ENCODE measurements at places on chromosomes 3 and 15.

DNA sequence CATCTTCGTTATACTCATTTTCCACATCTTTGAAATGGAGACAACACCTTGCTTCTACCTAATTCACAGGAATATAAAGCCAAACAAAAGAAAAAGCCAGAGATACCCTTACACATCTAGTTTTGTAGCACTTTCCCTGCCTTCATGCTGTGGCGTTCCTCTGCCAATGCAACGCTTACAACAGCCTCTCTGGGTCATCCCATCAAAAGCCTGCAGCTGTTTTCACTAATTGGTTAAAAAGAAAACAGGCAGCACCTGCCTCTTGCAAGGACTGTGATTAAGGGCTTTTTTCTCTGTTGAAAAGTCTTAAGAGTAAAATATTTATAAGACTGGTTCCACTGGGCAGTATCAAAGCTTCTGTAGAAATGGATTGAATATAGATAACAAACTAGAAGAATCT is 120.3 kb downstream of the FMN1 start:
- DNase-seq, result no peak

DNA sequence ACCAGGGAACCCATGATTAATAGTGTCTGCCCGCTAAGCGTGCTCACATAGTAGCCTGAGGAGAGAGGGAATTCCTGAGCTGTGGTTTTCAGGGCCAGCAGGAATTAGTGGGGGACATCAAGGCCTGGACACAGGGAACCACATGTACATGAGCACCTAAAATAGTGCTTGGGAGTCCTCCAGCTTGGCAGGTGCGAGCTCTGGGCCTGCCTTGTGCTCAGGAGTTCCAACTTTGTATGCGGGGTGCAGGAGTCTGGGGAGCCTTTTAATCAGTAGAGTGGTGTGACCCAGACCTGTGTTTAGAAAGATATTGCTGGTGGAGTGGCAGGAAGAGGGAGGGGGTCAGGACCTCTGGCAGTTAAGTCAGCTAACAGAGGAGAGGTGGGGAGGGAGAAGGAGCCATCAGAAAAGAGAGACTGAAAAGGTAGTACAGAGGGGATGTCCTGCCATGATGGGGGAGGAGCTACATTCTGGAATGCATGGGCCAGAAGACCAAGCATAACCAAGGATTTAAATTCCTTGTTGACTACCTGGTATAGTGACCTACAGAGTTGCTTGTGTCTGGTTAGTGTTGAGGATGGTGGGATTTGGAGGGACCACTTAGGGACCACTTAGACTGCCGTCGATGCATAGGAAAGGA is 1.9 kb downstream of the DAG1 start:
- DNase-seq, result no peak

- DNase-seq, result no peak
Measured at GRCh38 chr3:149414557-149415231, 37.2 kb upstream of the TM4SF1 start.

DNA sequence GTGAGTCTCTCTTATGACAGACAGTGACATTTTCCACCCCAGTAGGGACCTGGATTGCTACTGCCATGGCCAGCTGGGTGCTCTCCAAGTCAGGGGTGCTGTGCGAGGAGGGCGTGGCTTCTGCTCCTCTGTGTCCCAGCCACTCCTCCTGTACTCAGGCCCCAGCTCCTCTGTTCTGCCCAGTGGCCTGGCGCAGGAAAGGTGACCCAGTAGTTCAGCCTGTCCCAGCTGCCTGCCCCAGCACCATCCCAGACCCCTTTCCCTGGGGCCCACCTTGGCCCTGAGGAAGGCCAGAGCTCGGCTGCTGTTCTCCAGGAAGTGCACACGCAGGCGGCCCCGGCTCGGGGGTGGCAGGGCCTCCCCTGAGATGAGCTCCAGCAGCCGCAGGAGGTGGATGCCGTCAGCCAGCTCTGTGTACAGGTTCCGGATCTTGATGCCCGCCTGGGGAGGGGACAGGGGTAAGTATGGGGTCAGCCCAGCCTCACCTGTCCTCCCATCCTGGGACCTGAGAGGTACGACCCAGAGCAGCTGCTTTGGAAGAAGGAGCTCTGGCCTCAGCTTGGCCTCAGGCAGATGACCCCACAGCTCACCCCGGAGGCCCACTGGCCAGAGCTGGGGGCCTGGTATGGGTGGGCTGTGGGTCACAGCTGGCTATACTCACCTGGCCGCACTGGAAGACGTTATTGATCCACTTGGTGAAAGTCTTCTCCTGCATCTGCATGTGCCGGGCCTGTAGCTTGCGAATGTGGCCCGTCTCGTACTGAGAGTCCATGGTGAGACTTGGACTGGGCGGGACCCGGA is 1.0 kb downstream of the SPTBN5 start:
- DNase-seq, result no peak

- no peak for DNase-seq
Measured at GRCh38 chr15:59060348-59060747, 44.6 kb upstream of the CCNB2 start.

DNA sequence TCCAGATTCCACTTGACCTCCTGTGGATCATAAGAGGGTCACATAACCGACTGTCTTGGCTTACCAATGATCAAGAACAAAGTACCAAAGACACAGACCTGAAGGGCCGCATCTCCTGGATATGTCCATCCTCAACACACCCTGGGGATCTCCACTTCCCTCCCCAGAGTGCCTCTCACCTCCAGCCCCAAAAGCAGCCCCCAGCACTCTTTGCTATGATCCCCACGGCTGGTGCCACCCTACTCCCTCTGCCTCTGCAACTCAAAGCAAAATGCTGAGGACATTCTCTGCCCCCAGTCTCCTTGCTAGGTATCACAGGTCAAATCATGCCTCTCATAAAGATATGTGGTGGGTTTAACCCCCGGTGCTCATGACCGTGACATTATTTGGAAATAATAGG is 32.7 kb downstream of the SLCO2A1 start:
- DNase-seq, result no peak

- no peak for DNase-seq
Measured at GRCh38 chr3:27108322-27108721, 260.9 kb downstream of the NEK10 start.

- no peak for DNase-seq
Measured at GRCh38 chr3:130960139-130960795, 66.4 kb downstream of the ASTE1 start.

DNA sequence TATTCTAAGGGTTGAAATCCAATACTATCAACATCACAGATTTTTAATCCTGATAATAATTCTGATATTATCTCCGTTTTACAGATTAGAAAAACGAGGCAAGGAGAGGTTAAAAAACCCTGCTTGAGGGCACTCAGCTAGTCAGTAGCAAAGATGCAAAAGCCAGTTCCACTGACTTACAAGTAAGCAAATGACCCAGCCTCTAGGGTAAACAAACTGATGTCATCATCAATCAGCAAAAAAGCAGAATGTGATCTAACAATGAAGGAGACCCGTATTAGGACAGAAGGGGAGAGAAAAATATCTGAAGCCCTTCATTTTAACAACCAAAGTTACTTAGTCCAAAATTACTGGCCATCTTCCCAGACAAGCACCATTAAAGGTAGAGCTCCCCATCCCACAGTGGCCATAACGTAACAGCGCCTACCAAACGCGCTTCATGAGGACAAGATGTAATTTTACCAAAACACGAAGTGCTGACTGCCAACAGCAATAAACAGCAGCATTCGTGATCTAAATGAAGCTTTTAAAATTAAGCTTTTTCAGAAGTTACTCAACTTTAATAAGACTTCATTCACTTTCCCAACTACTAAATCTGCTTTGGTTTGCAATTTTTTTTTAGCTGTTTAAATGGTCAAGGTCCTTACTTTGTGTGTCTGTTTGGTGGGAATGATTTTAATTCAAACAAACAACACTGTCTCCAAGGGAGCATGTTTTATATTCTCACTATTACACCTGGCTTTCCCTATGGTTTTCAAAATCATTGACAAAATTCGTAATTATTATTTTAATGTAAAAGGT is 176.6 kb downstream of the OSBPL10 start:
- DNase-seq, result no peak

DNA sequence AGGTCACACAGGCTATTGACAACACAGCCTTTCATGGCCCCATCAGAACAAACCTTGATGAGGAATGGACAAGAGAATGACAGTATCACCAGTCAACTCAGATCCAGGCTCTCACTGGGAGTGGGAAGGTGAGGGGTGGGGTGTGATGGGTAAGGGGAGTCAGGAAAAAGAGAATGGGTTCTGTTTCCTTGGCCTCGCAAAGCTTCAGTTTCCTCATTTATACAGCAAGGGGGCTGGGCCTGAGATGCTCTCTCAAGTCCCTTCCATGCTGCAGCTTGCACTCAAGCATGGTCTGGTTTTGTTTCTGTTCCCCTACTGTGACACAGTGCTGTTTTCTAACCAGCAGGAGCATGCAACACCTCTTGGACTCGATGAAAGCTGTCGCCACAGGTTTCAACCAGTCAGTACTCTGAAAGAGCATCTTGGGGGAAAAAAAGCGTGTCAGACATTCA is 65.7 kb upstream of the IL12A start:
- DNase-seq, result no peak

- no peak for DNase-seq
Measured at GRCh38 chr3:132222868-132223538, 94.2 kb upstream of the ACP3 start.

DNA sequence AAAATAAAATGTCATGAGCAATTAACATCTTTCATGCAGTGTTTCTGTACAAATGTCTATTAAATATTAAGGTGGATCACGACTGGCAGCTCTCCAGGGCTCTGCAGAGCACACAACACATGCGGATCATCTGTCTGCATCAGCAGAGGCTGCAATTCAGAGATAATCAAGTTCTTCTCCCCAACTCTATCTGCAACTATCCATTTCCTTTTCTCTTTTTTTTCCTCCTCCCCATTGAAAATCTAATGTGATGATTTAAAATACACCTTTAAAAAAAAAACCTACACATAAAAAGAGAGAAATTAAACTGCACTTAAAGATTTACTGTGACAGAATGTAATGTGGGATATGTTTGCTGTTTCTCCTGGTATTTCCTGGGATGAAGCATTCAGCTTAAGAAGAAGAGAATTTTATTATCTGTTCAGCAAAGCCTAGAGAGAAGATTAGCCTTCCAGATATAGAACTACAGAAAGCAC is 352.6 kb upstream of the CCDC54 start:
- DNase-seq, result no peak

DNA sequence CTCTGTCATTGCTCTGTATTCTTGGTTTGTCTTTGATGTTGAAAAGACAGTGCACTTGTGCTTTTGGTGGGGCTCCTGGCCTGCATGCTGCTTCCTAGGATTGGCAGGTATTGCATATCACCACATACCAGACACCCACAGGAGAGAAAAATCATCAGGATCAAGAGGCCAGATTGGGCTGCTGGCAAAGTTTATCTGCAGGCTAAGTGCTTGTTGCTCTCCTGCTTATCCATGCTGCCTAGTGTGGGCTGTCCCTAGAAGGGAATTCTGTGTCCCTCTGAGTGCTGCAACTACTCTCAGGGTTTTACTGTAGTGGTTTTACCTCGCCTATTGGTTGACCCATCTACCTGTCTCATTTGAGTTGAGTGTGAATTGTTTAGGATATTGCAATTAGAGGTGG is 833 bp upstream of the SLC22A13 start:
- no peak for DNase-seq

GRCh38 chr3:146093896-146094295 is 67.1 kb downstream of the PLOD2 start:
- no peak for DNase-seq

- DNase-seq, result no peak
Measured at GRCh38 chr3:8453153-8453552, 48.5 kb upstream of the LMCD1 start.

DNA sequence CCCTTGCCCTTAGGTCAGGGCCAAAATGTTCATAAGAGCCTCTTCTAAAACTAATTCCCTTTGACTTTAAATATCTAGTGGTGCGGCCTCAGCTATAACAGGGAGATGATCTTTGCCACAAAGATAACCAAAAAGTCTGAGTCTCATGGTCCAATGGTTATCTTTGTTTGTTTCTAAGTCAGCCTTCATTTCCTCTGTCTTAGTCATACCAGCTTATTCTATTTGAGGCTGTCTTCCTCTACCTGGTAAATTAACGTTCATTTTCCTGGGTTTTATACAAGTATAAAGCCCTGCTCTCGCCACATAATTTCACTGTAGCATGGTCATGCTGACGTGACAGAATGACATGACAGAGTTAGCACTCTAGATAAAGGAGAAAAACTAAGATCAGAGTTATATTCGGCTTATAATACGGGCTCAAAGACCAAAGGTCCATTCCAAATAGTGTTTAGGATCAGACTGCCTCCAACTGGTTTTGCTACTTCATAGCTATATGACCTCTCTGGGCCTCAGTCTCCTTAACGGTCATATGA is 18.4 kb downstream of the ZNF860 start:
- DNase-seq, result no peak

GRCh38 chr15:32861761-32862160 is 144.0 kb downstream of the GREM1 start:
- no peak for DNase-seq

DNA sequence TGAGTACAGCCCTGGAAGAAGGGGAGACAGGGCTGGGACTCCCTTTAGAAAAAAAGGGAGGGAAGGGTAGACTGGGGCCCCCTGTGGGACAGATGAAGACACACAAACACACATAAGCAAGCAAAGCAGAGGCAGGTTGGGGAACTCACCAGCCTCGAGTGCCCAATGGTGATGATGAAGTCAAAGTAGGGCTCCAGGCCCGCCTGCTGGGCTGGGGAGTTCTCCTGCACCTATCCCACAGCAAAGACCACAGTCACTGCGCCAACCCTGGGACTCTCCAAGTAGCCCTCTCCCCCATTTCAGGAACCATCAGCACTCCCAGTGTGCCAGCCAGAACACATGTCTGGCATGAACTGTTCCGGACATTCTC is 4.1 kb downstream of the GORASP1 start:
- no peak for DNase-seq

GRCh38 chr15:66482539-66482938 is 15.0 kb downstream of the SNAPC5 start:
- no peak for DNase-seq

- no peak for DNase-seq
Measured at GRCh38 chr3:128083396-128083795, 31.2 kb downstream of the SEC61A1 start.

GRCh38 chr3:62133015-62133414 is 240.3 kb downstream of the FEZF2 start:
- DNase-seq, result no peak

GRCh38 chr15:57196865-57197264 is 179.4 kb upstream of the CGNL1 start:
- DNase-seq, result no peak

DNA sequence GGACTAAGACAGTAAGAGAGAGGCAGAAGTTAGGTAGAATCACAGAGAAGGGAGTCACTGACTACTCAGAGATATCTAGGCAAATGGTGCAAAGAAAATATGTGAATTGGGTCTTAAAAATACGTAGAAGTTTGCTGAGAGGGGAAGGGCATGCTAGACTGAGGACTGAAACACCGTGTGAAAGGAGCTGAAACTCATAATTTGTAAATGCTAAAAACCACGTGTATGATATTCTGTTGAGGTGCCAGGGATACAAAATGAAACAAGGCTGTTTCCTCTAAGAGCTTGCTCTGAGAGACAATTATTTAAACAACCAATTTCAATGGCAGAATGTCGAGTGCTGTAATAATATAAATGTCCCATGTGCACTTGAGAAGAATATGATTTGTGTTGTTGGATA is 47.2 kb downstream of the NCK1 start:
- no peak for DNase-seq

GRCh38 chr15:78422571-78423340 is 15.3 kb upstream of the IREB2 start:
- DNase-seq, result peak; percentile 34

GRCh38 chr15:29611057-29611456 is 211.2 kb downstream of the TJP1 start:
- no peak for DNase-seq

Data from stimulated activated CD8-positive, alpha-beta memory T cell treated with anti-CD3 and anti-CD28 coated beads, Interleukin-2, amount 100 ng/mL, for 48 hours (primary cell).